GM12864 (cell line): ENCODE measurements at places on chromosomes 12 and 14.

GRCh38 chr14:35847636-35848035, 21.5 kb downstream of the BRMS1L start:
- DNase-seq = no peak

- no peak for DNase-seq
Measured at GRCh38 chr14:104356020-104356737, 217.8 kb downstream of the KIF26A start.

GRCh38 chr12:110338754-110339153, 57.7 kb downstream of the ATP2A2 start:
- no peak for DNase-seq

DNA sequence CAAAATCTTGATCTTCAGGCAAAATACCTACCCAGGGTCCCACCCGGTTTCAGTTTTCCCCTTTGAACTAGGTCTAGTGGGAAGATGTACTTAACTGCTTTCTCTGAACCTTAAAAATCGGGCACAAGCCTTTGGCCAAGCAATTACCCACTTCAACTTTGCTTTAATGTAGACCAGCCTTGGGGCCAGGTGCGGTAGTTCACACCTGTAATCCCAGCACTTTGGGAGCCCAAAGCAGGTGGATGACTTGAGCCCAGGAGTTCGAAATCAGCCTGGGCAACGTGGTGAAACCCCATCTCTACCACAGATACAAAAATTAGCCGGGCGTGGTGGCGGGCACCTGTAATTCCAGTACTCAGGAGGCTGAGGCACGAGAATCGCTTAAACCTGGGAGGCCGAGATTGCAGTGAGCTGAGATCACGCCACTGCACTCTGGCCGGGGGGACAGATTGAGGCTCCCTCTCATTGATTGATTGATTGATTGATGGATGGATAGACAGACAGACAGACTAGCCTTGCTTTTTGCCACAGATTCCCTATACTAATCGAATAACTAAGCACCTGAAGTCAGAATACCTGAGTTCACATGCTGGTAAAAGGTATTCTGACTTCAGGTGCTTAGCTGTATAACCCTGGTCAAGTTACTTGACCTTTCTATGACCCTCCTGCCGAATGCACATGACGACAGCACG, 1.9 kb downstream of the CLIP1 start:
- DNase-seq = no peak

DNA sequence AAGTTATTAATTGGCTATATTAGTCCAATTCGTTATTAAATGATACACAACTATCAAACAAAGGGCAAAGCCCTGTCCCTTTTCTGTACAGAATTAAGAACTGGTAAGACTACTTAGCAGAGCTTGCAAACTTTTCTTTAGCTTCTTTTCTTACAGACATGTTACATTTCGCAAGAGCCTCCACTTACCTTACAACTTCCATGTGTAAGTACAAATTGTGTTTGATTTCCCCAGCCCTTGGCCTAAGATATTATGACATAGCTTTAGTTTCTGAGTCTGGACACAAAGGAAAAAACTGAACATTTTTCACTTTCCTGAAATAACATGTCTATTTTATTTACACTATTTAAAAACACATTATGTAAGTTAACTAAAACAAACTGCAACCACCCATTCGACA, 1.7 kb downstream of the ATF7 start:
- no peak for DNase-seq
